ENCODE measurements at places on chromosomes 6 and 20.
A peak's percentile ranks its signal among the peaks of the same experiment; 100 is the strongest.

GRCh38 chr20:46040902-46041535 is 12.0 kb downstream of the SLC12A5 start:
- peak; percentile 59 for DNase-seq

DNA sequence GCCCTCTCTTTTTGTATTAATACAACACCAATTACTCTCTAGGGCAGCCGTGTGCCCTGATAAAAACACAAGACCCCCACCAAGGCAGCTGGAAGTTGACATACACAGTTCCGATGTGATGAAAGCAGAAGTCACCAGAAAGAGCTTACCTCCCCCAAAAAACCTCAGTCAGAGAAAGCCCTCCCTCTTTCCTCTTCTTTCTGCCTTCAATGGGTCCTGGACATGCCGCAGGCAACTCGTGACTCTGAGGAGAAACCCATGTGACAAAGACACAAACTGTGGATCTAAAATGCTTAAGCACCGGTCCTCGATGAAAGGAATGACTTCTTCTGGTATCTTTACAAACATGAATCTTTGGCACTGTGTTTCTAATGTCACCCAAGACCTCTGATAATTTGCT is 117.7 kb upstream of the CCDC28A start:
- DNase-seq, result no peak

DNA sequence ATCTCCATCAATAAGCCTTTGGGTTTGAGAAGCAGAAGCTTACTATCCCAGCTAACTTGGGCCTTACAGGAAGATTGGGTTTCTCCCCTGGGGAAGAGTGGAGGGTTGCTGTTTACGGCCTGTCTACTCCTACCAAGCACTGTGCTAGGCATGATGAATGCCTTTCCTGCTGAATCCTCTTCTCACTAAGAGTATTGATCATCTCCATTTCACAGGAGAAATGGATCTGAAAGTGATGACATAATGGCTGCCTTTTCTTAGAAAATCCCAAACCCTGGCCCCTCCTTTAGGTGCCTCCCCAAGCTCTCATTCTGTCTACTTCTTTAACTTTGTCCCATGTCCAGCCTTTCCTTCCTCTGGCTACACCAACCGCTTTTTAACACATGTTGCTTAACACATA is 66.1 kb downstream of the TSHZ2 start:
- DNase-seq, result no peak

DNA sequence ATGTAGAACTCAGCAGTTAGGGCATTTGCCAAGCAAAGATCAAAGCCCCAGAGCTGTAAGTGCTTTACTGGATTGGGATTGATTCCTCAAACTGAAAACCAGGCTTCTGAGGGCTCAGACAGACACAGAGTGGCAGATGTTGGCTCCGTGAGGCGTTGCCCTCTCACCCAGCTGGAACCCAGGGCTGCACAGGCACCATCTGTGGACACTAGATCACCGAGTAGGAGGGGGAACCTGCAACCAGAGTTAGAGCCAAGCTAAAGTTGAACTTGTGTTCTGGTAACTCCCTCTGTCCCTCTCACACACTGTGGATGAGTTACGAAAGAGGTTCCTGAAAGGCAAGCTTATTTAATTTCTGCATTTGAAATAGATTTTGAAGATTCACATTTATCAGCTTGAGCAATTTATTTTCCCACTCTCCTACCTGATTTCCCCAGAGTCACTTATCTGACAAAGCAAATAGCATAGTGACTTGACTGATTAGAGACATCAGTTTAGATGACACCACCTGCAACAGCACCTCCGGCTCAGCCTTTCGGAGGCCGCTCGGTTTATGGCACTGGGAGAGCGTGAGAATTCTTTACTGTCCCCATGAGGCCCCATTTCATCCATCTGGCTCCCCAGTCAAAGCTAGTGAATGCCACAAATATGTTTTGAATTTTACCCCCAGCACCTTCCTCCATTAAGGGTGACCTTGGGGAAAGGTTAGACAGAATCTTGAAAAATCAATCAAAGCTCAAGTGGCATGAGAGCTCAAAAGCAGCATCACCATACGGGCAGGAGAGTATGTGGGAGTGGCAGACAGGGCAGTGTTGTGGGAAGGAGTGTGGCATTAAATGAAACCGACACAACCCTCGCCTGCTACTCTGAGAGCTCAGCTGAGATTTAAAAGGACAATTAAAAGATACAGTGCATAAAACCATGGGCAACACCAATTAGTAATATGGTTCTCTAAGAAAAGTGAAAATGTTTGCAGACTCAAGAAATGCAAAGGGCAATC is 48.5 kb downstream of the RPF2 start:
- no peak for DNase-seq

- no peak for DNase-seq
Observed at GRCh38 chr6:17032988-17033634, 68.7 kb upstream of the STMND1 start.

DNA sequence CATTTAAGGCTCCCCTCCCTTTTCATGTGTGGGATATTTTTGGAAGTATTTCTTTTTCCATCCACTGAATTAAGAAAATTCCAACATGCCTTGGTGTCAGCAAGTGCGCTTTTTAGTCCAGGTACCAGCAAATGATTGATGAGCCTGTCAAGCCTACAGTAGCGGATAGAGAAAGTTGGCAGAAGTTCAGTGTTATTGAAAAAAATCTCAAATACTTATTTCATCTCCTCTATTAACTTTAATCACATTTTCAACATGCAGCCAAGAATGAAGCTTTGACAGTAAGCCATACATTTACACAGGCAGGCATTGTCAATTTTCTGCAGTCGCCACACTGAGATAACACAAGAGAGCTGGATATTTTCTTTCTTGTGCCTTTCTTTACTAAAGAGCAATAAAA is 50.4 kb downstream of the BLOC1S5 start:
- DNase-seq, result no peak

DNA sequence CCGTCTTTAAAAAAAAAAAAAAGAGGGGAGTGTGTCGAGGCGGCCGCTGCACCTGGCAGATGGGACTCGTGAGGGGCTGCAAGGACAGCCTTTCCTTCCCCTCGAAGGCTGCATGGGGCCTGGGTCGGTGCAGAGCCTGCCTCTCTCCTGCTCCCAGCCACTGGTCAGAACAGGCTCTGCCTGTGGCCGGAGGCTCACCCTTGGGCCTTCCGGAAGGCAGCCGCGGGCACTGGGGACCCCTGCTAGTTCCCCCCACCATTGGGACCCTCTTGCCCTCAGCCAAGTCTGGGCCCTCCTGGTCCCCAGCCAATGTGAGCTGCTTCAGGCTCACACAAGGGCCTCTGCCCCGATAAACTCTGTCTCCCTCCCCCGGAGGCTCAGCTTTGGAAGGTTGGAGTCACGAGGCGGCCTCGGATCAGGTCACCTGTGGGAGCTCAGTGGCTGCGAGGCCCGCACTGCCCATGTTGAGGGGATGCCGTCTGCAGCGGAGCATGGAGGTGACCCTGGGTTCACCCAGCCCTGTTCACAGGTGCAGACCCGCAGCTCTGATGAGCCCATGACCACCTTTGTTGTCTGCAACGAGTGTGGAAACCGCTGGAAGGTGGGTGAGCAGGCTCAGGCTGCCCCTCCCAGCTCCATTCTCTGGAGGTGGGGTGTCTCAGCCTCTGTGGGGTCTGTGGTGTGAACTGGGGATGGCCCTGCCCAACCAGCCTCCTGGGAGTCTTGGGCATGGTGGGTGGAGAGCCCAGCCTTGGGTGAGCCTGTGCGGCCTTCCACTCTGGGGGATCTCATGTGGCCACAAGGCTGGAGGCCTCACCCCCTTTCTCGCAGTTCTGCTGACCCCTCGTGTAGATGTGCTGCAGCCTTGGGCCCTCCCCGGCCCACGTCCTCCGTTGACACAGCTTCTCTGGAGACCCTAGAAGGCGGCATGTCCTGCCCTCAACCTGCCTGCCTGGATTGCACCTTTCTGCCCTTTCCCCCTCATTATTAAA is 7.7 kb downstream of the RGS19 start:
- no peak for DNase-seq

- DNase-seq, result no peak
Observed at GRCh38 chr20:41366546-41367392, at the start of gene EMILIN3. TSS of gene EMILIN3 (minus strand) at chr20:41366818. CDS start at chr20:41366634, 184 bp downstream.

DNA sequence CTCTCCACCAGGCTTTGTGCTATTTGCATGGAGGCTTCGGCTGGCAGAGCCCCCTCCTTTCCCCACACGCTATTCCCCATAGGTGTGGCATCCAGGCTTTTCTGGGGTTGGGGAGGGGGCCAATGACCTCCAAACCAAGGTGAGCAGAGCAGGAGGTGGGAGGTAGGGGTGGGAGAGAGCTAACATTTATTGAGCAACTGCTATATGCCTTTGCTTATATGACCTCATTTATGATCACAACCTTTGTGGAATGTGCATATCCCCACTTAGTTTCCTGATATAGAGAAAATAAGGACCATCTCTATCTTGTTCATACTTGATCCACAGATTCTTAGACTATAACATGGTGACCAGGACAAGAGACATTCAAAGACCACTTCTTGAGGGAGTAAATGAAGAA is 17.8 kb upstream of the SLC22A7 start:
- no peak for DNase-seq

GRCh38 chr6:159939591-159940016 is 29.3 kb upstream of the IGF2R start:
- DNase-seq, result no peak

DNA sequence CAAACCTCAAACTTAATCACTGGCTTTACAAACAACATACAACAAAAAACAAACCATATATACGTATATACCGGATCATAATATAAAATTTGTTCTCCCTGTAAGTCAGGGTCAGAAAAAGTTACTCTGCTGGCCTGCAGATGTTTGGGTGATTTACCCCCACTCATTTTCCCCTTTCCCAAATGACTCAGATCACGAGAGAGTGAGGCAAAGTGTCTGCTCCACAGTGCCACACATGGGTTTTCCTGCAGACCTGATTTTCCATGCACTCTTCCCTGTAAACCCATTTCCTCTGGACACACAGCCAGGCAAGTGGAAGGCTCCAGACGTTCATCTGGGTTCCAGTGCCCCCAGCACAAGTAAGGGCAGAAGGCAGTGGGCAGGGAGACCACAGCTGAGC is 23.5 kb downstream of the GFOD1 start:
- DNase-seq, result no peak

DNA sequence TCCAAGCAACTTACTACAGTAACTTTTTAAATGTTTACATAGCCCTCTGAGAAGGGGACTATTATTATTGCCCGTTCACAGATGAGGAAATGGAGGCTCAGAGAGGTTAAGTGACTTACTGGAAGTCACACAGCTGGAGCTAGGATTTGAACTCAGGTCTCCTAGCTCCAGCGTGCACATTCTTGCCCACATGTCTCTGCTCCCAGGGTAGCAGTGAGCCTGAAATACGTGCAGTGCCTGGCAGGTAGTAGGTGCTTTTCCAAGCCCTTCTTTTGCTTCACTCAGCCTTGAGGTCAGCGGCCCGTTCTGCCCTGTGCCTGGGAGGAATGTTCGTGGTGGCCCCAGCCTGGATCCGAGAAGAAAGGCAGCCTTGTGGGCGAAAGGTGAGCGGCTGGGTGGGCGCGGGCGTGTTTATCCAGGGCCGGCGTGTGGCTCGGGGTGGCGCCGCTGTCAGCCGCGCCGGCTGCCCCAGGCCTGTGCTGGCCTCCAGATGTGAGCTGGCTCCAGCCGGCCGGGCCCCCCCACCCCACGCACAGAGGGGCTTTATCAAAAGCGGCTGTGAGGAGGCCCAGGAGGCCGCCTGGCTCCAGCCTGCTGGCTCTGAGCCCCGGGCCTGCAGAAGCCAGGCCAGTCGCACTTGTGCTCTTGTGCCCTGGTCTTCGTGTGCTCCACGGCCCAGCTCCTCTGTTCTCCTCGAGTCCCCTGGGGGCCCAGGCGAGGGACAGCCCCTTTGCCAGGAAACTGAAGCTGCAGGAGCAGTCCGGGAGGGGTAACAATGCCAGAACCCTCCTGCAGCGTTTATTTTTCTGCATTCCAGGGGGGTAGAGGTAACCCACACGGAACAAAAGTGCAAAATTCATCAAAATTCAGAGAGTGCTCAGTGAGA is 58.1 kb downstream of the UBE2V1 start:
- no peak for DNase-seq

DNA sequence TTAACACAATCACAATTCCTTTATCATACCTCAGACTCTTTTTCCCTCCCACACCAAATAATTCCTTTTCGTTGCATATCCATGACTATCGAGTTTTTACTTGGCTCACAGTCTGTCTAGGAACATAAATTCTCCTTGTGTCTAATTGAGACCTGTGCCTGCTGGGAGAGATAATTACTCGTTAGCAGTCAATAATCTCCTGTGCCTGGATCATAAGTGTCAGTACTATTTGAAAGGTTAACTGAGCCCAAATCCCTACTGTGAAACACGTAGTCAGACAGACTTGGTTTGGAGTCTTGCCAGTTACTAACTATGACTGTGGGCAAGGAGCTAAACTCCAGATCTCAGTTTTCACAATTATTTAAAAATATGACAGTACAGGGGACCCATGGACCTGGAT is 5.7 kb upstream of the CTNNBL1 start:
- DNase-seq, result no peak

GRCh38 chr6:98842342-98843180 is 8.2 kb downstream of the POU3F2 start:
- DNase-seq, result no peak

DNA sequence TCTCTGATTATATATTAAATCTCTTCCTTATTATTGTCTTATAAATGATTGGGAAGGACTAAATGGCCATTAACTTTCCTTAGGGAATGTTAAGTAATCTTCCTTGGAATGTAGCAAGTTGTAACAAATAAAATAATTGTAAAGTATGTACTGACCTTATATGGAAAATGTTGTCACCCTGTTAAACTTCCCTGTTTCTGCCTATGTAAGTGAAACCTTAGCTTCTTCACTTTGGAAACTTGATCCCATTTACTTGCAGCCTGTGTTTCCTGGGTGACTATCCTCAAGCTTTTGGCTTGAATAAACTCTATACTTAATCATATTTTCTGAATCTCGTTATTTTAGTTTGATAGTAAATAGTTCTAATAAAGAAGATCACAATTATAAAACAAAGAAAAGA is 519.5 kb upstream of the PTCHD4 start:
- DNase-seq, result no peak

DNA sequence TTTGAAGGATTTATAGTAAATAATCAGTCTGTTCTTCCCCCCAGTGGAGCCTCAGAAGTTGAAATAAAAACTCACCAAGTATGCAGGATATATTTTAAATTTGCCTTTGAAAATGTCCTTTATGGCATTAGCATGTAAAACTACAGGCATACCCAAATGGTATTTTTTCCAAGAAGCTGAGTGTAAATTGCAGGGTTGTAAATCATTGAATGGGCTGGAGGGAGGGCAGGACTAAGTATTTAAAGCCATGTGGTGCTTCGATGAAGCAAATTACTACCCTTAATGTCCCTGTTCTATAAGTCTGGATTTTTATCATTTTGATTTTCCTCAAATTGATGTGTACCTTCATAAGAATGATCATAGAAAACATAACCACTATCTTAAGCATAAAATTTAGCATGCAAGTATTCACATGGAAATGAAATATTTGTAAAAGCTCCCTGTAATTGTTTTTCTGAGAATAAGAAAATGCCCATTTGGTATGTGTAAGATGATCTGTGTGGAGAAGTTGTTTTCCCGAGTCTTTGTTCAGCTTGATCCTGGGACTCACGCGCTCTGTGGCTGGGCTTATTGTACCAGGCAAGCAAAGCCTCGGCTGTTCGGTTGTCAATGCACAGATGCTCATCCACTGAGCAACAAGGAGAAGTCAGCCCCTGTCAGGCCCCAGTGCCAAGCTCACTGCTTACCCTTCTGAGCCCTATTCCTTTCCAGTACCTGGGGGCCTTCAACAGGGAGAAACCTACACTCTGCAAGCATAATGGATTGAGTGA is 66.7 kb downstream of the CD164 start:
- no peak for DNase-seq

- DNase-seq, result no peak
Observed at GRCh38 chr6:51456282-51456681, 631.1 kb downstream of the PKHD1 start.
